ENCODE measurements at places on chromosomes 1 and 21.

GRCh38 chr1:206941766-206942418, 4.4 kb downstream of the PIGR start:
- DNase-seq, result peak; percentile 52

DNA sequence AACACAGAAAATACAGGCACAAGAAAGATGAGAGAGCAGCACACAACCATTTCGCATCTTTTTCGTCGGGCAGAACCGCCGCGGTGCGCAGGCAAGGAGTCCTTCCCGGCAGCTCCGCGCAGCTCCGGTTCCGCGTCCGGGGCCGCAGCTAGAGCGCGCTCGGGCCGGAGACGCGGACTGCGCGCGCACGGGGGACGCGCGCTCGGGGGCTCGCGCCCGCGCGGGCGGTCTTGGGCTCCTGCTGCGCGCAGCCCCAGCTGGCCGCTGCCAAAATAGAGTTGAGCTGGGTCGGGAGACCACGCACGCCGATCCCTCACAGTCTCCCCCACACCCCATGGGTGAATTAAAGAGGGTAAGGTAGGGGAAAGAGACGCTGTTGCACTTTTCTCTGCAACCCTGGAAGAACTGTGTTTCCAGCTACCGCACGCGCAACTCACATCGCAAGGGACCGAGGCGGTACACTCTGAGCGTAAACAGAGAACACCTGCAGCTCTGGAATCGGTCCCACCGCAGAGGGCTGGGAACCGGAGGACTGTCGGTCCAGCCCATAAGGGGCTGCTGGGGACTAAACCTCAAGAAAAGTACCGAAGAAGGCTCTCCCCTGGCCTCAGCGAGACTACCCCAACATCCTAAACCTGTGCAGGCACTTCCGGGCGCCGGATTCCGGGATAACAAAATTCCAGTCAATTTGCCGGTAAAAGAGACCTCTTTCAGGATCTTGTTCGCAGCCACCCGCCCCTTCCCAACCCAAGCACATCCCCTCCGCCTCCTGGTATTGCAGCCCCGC, 1.7 kb downstream of the NR5A2 start:
- peak; percentile 88 for DNase-seq

DNA sequence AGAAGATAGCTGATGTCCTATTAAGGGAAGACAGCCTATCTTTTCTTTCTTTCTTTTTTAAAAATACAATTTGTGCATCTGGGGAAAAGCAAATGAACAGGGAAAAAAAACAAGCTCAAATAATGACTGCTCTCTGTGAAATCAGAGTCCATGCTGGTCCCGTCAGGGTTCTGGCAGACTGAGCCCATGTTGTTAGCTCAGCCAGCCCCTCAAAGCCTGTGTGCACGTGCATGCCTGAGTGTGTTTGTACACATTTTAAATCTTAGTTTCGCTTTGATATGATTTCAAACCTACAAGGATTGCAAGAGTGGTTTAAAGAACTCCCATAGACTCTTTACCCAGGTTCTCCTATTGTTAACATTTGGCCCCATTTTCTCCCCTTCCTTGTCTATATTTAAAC, 231.8 kb upstream of the GREM2 start:
- no peak for DNase-seq

DNA sequence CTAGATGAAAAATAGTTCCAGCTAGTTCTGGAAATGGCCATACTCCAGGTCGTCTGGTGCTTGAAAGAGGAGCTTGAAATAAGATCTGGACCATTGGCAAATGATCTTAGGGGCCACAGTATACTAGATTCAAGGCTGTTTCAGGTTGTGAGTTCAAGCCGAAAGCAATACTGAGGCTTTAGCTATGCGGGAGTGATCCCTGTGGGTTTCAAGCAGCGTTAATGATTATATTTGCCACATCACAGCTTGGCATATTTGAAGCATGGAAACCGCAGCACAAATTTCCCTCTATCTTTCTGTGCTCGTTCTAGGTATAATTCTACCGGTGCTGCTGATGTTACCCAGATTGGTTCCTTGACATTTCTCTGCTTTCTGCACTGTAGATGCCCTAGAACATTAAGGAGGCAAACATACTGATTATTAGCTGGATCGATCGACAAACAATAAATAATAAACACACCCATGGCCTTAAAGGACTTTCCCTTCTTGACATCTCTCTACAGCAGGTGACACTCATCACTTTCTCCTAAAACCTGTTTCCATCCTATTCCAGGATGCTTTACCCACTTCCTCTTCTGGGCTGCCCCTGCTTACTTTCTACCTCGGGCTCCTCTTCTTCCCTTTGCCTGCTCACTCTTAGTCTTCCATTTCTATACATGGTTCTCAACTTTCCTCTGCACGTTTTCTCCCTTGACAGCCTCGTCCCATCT, 40.6 kb upstream of the LYST start:
- DNase-seq, result no peak

- DNase-seq, result no peak
Observed at GRCh38 chr21:14987370-14988170, 77.2 kb downstream of the NRIP1 start.

GRCh38 chr1:241582921-241583321, 50.7 kb downstream of the KMO start:
- peak; percentile 30 for DNase-seq

DNA sequence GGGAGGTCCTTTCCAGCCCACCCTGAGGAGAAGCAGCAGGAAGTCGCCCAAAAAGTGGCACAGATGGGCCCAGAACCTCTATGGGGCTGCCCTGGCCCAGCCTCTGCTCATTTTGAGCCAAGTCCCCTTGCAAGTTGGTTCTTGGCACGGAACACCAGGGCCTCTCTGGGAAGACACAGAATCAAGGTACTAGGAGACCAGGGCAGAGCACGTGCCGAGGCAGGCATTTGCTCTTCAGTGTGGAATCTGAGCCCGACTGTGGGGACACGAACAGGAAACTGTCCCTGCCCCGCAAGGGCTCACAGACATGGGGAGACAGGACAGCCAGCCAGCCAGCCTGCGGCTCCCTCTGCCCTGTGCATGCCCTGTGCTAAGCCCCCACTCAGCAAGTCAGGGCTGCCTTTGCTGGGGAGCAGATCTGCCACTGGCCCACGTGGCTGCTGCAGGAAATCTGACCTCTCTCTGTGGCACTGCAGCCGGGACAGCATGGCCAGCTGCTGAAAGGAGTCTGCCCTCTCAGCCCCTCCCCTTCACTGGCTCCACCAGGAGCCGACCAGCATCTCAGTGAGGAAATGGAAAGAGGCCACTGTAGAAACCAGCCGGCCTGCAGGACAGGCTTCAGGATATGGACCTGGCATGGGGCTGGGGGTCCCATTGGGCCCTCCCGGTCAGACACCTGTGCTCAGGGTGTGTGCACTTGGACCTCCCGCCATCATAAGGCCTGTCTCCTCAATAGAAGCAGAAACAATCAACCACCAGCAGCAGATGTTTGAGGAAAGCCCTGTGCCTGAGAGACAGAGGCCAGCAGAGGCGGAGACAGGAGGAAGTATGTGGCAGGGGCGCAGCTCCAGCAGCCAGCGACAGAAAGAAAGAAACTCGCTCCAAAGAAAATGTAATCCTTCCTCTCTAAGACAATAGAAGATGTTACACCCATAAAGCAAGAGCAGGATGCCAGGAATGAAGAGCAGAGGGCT, 3.7 kb downstream of the ARHGEF16 start:
- peak; percentile 56 for DNase-seq

DNA sequence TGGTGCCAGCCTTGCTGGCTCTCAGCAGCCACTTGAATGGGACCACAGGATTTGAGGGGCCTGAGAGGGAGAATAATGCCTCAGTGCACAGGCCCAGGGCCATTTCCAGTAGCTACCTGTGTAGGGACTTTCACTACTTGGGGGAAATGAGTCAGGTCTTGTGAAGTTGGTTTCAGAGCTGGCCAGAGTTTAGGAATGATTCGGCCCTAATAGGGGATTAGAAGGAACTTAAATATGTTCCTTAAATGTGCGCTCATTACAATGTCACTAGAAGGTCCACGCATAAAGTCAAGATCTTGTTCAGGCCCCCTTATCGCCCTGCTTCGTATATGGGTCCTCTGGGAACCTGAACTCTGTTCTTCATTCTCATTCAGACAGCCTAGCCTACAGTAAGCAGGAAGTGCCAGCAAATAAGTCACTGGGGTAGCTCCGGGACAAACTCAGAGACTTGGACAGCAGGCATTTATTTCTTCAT, 5.6 kb upstream of the AKR1A1 start:
- DNase-seq, result no peak

DNA sequence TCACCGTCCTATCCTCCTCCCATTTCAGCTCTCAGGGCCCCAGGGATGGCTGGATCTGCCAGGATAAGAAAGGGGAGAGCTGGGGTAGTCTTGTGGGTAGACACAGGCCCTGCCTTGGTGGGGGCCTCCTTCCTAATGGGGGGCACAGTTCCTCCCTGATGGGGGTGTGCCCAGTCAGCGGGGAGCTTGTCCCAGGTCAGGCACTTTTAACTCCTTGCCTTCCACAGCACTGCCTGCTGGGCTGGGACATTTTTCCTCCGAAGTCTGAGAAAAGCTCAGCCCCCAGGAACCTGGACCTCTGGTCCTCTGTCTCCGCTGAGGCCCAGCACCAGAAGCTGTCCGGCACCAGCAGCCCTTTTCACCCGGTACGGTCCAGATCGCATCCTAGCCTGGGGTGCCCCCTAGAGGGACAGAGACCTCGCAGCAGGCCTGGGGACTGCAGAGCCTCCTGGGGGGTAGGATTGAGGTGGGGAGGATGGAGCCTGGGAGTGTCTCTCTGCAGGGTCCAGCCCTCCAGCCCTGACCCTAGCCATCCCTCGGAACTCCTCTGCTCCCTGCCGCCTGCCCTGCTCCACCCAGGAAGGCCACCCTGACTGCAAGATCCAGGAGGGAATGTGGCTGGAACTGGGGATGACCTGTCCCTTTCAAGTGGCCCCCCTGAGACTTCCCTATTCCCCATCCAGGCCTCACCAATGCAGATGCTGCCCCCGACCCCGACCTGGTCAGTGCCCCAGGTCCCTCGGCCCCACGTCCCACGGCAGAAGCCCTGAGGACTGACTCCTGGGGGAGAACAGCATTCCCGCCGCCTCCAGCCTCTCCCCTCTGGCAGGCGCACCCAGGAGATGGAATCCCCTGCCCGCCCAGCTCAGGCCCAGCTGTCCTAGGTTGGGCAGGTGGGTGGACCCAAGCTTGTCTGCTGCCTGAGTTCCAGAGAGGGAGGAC, 12.0 kb downstream of the MIIP start:
- DNase-seq, result no peak

- no peak for DNase-seq
Observed at GRCh38 chr1:227355542-227356245, 37.4 kb upstream of the CDC42BPA start.

DNA sequence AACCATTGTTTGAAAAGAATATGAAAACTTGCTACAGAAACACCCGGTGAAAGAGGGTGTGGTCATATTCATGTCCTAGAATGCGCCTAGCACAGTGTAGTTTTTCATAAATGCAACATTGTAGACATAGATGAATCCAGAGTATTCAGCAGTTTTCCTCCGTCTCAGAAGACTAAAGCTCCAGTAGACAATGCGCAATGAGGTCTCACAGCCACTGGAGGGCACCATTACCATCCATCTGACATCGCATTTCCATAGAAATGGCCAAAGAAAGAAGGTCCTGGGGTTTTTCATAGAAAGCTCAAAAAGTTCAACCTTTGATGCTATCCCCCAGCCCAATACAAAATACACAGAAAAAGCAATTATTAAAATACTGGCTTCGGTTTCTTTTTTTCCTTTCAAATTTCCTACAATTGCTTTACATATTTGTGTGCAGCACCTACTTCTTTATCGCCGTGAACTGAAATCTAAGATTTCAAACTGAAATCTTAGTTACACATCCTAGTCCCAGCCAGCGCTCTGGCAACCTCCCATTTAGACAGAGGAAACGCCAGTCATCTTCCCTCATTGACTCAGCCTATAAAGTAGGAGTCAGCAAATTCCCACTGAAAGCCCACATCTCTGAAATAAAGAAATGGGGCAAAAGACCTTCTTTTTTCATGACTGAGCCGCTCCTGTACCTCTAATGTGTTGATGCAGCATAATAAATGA, 3.9 kb upstream of the CD58 start:
- DNase-seq, result peak; percentile 64

DNA sequence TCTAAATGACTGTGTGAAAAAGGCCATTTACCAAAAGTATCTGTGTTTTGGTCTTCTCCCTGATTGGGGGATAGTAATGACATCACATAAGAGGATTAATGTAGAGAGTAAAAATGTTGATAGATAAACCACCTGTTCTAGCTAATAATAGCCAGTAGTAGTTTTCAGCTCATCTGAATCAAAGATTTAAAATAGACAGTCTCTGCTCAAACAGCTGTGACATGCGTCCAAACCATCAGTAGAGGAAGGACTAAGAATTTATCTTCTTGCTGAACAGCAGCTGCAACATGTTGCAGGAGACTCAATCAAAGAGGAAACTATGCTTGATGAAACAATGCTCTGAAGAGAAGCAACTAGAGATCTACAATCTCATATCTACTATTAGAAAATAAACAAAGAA, 21.4 kb downstream of the TMPRSS15 start:
- DNase-seq, result no peak

- no peak for DNase-seq
Observed at GRCh38 chr1:40039245-40039756, 1.2 kb upstream of the CAP1 start.

DNA sequence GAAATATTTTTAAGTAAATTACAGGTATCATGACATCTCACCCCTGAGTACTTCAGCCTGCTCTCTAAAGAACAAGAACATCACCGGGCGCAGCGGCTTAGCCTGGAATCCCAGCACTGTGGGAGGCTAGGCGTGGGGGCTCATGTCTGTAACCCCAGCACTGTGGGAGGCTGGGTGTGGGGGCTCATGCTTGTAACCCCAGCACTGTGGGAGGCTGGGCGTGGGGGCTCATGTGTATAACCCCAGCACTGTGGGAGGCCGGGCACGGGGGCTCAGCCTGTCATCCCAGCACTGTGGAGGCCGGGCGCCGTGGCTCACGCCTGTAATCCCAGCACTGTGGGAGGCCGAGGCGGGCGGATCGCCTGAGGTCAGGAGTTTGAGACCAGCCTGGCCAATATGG, 7.7 kb upstream of the CDK11B start:
- DNase-seq, result no peak

DNA sequence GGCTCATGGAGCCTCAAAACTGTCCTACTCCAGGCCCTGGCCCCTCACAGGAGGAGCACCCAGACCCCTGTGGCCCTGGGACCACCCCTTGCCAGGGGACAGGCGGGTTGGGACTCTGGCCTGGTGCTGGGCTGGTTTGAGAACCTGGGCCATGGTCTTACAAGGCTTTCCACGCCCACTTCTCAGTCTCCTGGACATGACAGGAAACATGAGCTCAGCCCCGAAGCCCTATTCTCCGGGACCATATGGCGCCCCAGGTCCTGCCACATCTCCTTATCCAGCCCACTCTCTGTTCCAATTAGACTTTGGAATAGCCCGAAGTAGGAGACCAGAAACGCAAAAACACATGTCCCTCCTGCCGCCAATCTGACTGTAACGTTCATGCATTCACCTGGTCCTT, 47.9 kb downstream of the KCNAB2 start:
- DNase-seq, result peak; percentile 25

GRCh38 chr21:41367945-41368734, 6.3 kb downstream of the MX2 start:
- DNase-seq, result no peak

DNA sequence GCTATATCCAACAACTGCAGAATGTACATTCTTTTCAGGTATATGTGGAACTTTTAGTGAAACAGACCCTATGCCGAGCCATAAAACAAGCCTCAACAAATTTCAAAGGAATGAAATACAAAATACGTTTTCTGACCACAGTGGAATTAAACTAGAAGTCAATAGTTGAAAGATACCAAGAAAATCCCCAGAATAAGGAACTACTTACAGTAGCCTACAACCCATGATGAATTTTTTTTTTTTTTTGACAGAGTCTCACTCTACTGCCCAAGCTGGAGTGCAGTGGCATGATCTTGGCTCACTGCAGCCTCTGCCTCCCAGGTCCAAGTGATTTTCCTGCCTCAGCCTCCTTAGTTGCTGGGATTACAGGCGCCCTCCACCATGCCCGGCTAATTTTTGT, 83.4 kb downstream of the RUNX3 start:
- DNase-seq, result no peak

Measured in upper lobe of left lung (tissue), 6 donors.